Stimulated activated CD4-positive, alpha-beta T cell treated with anti-CD3 and anti-CD28 coated beads, Interleukin-1b, Interleukin-23, amount 100 ng/mL, for 1 hour (primary cell): ENCODE measurements at places on chromosomes 5 and 9.
A peak's percentile ranks its signal among the peaks of the same experiment; 100 is the strongest.

- no peak for DNase-seq
Observed at GRCh38 chr5:165616490-165617405, 2111.3 kb downstream of the MAT2B start.

- DNase-seq, result no peak
Observed at GRCh38 chr5:146789712-146790653, 88.6 kb downstream of the PPP2R2B start.

DNA sequence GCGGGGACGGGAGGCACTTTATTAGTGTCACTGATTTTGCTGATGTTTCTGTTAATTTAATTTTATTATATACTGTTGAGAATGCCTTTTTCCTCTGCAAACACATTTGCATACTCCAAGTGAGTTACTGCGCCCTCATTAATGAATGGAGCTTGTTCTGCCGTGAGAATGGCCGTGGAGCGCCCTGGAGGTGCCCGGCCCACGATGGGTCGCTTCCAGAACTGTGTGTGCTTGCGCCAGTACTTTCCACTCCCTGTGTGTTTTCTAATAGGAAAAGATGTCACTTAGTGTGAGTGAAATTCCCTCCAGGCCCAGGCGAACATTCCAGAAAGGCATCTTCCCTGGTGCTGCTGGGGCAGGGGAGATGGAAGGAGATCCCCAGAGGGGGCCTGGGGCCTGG is 30.1 kb downstream of the NDUFS6 start:
- no peak for DNase-seq

- DNase-seq, result no peak
Observed at GRCh38 chr9:18982262-18982620, 50.8 kb downstream of the SAXO1 start.

GRCh38 chr5:111271885-111272284 is 47.7 kb downstream of the CAMK4 start:
- no peak for DNase-seq

DNA sequence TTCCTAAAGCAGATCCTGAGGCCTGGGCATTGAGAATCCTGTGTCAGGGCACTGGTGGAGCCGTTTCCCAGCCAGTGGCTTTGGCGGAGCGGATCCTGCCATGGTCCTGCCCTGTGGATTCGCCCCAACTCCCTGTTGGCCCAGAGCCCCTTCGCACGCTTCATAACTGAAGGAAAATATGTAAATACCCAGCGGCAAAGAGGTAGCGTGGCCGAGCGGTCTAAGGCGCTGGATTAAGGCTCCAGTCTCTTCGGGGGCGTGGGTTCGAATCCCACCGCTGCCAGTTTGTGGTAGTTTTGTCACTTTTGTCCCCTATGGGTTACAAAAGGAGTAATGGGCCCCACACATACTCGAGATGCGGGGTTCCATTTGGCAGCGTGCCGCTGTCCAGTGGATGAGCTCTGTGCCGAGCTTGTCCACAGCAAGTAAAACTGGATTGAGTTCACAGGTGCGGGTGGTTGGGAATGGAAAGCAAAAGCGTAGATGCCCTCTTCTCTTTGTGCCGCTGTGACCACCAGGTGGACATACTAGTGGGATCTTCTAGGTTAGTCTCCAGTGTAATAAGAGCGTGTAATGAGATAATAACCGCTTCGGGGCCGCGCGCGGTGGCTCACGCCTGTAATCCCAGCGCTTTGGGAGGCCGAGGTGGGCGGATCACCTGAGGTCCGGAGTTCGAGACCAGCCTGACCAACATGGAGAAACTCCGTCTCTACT is 17.3 kb downstream of the TRIM7 start:
- no peak for DNase-seq

GRCh38 chr5:149161026-149161687 is 19.9 kb downstream of the ABLIM3 start:
- no peak for DNase-seq

GRCh38 chr5:1747803-1748085 is 51.9 kb downstream of the MRPL36 start:
- no peak for DNase-seq

DNA sequence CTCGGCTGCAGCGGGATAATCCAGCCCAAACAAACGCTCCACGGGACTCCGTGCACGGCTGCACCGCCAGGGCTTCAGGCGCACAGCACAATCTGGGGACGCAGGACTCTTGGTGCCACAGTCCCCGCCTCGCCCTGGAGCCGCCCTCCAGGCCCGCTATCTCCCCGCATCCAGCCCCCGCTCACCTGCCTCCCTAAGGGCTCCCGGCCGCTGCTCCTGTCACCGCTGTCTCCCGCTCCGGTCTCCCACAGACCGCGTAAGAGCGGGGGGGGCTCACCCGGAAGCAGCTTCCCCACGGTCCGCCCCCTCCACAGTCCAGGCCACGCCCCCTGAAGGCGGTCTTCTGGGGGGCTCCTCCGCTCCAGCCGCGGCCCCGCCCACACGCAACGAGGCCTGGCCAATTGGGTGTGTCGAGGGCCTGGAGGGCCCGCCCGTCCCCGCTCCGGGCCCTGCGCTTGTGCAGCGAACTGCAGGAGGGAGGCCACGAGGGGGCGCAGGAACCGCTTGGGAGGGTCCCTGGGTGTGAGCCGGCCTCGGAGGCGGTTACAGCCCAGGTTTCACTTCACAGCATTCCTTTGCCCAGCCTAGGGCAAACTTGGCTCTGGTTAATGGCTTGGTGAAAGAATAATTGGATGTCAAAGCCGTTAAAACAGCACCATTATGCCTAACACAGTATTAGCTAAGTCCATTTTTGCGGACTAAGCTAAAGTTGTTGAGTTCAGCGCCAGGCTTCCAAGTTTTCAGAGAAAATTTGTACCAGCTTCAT is at the start of gene ALAD:
TSS of gene ALAD (minus strand) at position 258 of the 766 bp plus-strand sequence. CDS start 7,725 bp downstream, outside the sequence.
- DNase-seq, result peak; percentile 99

- no peak for DNase-seq
Observed at GRCh38 chr5:135147294-135148090, 113.5 kb upstream of the PITX1 start.

- DNase-seq, result no peak
Observed at GRCh38 chr5:133735346-133735745, 123.0 kb upstream of the FSTL4 start.

- DNase-seq, result no peak
Observed at GRCh38 chr9:87564791-87565241, 67.1 kb downstream of the DAPK1 start.

GRCh38 chr5:2381861-2382260 is 369.6 kb downstream of the IRX2 start:
- no peak for DNase-seq

- DNase-seq, result no peak
Observed at GRCh38 chr5:170173227-170173626, 59.6 kb upstream of the C5orf58 start.

- DNase-seq, result no peak
Observed at GRCh38 chr9:136338511-136338910, 11.2 kb downstream of the GPSM1 start.

GRCh38 chr5:143180751-143181150 is 222.7 kb downstream of the NR3C1 start:
- no peak for DNase-seq

- no peak for DNase-seq
Observed at GRCh38 chr5:155104441-155104840, 90.9 kb downstream of the KIF4B start.

- no peak for DNase-seq
Observed at GRCh38 chr5:173391031-173391430, 62.8 kb upstream of the STC2 start.

GRCh38 chr5:148776780-148777179 is 49.6 kb upstream of the ADRB2 start:
- DNase-seq, result no peak

- DNase-seq, result no peak
Observed at GRCh38 chr9:124849801-124850200, 3.5 kb upstream of the WDR38 start.

DNA sequence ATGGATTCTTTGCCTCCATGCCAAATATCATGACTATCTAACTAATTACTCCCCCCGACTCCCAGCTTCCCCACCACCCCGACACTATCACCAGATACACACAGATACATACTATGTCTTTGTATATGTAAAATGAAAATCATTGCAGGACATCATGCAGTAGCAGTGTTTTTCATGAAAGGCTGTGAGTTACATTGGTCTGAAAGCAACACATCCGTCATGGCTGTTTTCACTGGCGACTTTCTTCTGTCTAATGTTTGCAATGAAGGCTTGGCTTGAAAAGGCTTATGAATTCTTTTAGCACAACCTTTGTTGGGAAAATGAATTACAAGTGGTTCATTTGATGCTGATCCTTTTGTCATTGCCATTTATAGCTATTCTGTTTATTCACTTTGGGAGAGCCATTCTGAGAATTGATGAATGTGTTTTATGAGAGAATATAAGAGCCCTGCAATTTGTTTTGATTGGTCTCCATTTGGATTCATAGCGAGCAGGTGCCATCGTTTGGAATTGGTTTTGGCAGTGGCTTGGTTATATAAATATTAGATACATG is 103.4 kb downstream of the PIP5K1B start:
- no peak for DNase-seq

GRCh38 chr9:127868278-127868902 is 9.1 kb downstream of the AK1 start:
- no peak for DNase-seq
